Stimulated activated CD8-positive, alpha-beta memory T cell treated with anti-CD3 and anti-CD28 coated beads, Interleukin-2, amount 100 ng/mL, for 1 hour (primary cell): ENCODE measurements at places on chromosomes 6 and 20.

DNA sequence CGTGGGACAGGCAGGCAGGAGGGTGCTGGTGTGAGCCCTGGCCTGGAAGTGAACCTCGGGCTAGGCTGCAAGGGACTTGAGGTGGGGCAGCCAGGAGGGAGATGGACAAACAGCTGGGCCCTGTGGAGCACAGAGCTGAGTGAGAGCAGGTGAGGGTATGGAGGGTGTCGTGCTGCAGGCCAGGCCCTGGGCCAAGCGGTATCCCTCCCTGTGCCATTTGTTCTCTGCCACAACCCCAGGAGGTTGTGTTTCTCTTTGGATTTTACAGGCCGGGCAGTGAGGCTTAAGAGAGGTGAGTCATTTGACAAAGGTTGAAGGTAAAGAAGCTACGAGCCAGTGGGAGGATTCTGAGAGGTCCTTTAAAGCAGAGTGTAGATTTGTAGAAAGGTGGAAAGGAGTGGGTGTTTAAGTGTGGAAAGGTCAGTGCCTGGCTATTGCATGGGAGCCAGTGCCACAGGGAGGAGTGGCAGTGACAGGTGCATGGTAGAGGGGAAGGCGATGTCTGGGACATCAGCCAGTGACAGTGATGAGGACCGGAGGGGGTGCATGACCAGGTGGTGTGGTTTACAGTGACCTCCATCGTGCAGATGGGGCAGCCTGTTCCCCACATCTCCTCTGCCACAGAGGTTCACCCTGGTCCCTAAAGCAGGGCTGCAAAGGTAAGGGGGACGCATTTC is 39.8 kb downstream of the GMPR start:
- no peak for DNase-seq

DNA sequence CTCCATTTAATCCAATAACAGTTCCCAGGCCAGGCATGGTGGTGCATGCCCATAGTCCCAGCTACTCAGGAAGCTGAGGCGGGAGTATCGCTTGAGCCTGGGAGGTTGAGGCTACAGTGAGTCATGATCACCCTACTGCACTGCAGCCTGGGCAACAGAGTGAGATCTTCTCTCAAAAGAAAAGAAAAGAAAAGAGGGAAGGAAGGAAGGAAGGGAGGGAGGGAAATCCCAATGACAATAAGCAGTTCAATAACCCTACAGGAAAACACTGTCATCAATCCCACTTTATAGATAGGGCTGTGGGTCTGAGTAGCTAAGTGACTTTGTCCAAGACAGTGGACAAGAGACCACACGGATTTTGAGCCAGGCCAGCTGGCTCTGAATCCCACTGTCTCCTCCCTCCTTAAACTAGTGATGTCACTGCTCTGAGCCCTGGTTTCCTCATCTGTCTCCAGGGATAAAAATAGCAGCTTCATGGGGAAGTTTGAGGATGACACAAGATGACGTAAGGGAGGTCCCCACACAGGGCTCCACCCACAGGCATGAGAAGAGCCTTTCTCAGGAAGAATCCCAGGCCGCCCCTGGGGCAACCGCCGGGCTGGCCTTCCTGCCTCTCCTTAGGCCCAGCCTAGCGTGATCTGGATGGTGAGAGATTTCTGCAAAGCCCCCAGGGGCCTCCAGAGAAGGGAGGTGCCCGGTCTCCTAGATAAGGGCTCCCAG is 7.2 kb upstream of the TRIB3 start:
- no peak for DNase-seq

- no peak for DNase-seq
Observed at GRCh38 chr6:154550779-154551178, 40.3 kb upstream of the CNKSR3 start.

GRCh38 chr6:33488339-33488738 is 34.0 kb downstream of the ZBTB9 start:
- no peak for DNase-seq

DNA sequence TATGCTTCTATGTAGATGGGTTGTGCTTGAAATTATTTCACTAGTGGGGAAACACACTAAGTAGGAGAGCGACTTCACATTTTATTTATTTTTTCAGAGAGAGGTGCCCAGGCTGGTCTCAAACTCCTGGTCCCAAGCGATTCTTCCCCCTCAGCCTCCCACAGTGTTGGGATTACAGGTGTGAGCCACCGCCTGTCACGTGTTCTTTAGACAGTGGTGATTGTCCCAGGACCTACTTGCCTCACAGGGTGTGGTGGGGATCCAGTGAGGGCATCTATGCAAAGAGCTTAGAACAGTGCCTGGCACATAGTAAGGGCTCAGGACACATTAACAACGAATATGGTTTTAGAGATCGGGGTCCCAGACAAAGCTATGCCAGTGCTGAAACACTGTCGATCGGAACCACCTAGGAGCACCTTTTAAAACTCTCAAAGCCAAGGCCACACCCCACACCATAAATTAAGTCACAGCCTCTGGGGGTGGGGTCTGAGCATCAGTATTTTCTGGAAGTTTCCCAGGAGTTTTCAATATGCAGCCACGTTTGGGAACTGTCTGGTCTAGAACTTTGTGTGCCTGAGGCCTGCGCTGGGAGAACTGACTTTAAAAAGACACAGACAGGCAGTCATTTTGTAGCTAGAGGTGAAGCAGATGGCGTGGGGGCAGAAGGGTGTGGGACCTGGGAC is 4.8 kb upstream of the BCAS4 start:
- DNase-seq, result no peak

- DNase-seq, result no peak
Observed at GRCh38 chr6:140897804-140898573, 1234.7 kb upstream of the GJE1 start.

- DNase-seq, result no peak
Observed at GRCh38 chr6:94894300-94894699, 683.0 kb upstream of the MANEA start.

GRCh38 chr6:29510202-29510601 is 22.4 kb upstream of the MAS1L start:
- no peak for DNase-seq

- no peak for DNase-seq
Observed at GRCh38 chr6:52491203-52492069, 71.3 kb downstream of the EFHC1 start.

GRCh38 chr20:59035381-59035780 is 3.2 kb upstream of the ATP5F1E start:
- no peak for DNase-seq

DNA sequence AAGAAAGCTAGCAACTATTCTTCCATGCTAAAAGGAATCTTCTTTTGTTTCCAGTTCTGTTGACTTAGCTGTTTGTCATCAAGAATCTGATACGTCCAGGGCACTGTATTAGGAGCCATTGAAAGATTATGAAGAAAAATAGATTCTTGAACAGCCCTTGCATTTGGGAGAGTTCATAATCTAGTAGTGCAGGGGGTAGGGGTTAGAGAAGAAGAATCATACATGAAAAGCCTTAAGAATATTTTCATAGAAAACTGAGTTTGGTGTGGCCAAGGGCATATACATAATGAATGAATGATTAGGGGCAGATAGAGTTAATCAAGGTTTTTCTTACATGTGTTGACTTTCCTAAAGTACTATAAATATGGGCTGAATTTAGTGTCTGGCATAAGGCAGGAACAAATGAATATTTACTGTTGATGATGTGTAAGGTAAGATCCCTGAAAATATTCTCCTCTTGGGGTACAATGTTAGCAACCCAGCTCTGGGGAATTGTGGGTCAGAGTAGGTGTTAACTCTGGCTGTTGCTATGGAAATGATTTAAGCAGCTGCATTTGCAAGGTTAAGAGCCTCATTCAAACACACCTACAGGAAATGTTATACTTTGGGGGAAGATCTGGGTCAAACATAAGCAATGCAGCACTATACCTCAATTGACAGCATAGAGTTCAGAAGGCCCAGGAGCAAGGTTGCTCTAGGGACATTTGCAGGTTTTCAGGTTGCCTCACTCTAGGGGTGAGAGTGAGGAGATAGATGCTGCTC is 667.3 kb upstream of the CITED2 start:
- no peak for DNase-seq

GRCh38 chr6:63713332-63713731 is 77.7 kb downstream of the PHF3 start:
- DNase-seq, result no peak

DNA sequence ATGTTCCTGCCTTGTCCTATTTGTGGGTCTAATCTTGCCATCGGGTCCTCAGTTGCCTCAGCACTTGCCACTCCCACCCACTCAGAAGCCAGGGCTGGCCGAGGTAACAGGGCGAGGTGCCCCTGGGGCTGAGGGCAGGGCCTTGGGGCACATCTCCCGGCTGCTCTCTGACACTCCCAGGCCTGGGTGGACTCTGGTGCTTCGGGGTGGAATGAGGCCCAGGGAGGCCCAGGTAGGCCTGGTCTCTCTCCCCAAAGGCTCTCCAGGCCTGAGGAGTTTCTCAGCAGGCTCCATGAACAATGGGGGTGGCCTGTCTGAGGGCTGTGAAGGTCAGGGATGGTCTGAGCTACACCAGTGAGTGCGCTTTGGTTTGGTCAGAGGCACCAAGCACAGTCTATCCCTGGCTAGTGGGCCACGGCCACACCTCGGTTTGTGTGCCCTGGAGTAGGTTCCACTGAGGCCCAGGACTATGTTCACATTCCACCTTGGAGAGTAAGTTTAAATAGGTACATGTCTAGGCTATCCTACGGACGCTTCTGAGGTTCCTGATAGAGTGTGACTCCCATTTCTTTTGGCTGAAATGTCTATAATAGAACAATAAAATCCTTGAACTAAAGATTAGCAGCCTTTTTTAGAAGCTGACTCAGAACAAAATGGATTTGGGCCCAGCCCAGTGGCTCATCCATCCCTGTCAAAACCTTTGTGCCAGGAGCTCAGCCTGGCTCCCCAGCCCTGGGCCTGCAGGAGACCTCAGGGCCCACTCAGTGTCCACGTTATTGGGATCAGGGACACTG is 78.8 kb downstream of the SLC24A3 start:
- no peak for DNase-seq

DNA sequence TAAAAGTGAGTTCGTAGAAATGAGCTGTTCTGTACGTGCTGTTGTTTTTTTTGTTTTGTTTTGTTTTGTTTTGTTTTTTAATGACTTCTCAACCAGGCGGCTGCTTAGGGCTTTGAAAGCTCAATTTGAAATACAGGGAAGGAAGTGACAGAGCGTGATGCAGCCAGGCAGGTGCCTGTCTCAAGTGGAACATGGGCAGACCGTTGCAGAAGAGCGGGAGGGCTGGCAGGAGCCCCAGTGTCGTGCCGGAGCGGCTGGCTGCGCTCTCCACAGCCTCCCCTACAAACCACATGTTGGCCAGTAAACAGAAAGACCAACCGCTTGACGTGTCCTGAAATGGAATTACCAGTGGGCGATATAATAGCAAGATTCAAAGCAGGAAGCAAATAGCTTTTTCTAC is 164.9 kb upstream of the RREB1 start:
- no peak for DNase-seq

GRCh38 chr20:53149148-53149889 is 177.2 kb downstream of the TSHZ2 start:
- DNase-seq, result no peak

DNA sequence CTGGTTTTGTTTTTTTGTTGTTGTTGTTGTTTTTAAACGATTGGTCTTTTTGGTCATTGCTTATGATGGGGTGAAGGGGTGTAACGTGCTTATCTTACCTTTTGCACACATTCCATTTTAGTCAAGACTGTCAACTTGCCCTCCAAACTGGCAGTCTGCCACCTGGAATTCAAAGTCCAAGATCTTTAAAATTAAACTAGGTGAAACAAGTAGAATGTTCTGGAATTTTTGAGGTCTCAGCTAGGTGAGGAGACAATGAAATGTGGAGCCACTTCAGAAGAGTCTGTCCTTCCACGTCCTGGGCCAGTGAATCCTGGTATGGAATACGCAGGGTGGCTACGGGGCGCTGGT is 344.6 kb downstream of the ZFAND3 start:
- DNase-seq, result no peak
